Cardiac septum (tissue), 1 donor: ENCODE measurements at places on chromosomes 4 and X.

DNA sequence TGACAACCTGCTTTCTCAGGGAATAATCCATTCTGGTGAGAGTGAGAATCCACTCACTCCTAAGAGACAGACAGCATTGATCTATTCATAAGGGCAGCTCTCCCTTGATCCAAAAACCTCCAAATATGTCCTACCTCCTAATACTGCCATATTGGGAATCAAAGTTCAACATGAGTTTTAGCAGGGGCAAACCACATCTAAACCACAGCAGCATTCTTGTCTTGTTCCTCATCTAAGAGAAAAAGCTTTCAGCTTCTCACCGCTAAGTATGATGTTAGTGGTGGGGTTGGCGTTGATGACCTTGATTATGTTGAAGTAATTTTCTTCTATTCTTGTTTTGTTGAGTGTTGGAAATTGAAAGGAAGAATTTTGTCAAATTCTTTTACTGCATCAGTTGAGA is 69.6 kb downstream of the SERTM2 start:
- no peak for DNase-seq

DNA sequence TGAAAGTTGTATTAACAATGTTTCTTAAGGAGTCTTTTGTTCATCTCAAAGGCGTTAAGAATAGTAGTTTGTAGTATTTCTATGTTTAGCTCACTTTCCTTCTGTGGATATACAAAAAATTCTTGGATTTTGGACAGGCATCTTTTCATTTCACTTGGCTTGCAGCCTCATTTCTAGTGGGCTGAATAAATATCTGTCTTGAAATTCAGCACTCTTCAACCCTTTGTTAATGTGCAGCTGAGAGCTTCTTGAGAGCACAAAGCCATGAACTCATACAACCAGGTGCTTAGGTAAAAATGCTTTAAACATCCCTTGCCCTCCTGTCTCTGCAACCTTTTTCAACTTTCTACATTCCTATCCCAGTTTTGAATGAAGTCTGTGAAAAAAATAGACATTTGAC is 1003.2 kb downstream of the C4orf33 start:
- no peak for DNase-seq

GRCh38 chrX:70922774-70923473 is 8.0 kb downstream of the SLC7A3 start:
- no peak for DNase-seq

GRCh38 chrX:124325732-124326131 is 6.7 kb upstream of the TEX13D start:
- DNase-seq, result no peak

DNA sequence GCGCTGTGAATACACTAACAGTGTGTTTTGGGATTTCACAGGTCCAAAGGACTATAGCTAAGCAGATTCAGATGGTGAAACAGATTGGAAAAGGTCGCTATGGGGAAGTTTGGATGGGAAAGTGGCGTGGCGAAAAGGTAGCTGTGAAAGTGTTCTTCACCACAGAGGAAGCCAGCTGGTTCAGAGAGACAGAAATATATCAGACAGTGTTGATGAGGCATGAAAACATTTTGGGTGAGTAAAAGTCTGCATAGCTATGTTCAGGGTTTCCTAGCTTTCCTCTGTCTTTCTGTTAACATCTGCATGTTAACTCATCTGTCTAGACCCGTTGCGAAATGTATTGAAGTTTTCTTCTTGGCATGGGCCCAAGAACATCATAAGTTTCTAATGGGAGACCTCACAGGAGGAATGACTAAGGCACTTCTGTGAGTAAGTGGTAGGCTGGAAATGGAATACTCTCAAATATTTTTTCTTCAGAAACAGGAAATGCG is 372.1 kb downstream of the BMPR1B start:
- DNase-seq, result no peak

DNA sequence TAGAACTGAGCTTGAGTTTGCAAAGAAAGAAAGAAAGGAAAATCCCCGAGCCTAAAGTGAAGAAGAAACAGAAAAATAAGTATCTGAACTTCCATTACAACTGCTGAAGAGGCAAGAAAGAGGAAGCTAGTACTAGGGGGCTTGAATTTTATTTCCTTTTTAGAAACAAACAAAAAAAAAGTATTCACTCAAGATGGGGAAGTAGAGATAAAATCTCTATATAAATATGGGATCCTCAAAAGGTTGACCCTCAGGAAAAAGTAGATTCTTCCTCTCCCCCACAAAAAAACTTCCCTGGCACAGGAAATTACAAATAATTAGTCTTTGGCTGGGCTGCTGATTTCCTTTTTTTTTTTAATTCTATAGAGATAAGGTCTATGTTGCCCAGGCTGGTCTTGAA is 16.0 kb downstream of the LRBA start:
- no peak for DNase-seq

DNA sequence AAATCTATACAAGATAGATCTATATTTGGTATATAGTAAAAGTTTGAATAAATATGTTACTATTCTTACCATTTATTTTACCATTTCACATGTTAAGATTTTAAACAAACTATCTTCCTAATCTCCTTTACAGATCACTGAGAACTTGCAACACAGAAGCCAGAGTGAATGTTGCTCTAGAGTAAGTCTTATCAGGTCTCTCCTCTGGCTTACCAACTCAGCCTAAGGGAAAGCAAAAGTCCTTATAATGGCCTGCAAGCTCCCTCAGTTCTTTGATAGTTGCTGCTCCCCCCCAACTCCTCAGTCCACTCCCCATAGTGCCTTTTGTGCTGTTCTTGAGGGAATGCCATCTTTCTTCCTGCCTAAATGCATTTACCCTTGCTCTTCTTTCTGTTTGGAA is 25.7 kb upstream of the SLC7A11 start:
- DNase-seq, result no peak
